ENCODE measurements at places on chromosomes 3 and 15.
A peak's percentile ranks its signal among the peaks of the same experiment; 100 is the strongest.

GRCh38 chr3:111676211-111677006 is 81.3 kb upstream of the ZBED2 start:
- no peak for DNase-seq

DNA sequence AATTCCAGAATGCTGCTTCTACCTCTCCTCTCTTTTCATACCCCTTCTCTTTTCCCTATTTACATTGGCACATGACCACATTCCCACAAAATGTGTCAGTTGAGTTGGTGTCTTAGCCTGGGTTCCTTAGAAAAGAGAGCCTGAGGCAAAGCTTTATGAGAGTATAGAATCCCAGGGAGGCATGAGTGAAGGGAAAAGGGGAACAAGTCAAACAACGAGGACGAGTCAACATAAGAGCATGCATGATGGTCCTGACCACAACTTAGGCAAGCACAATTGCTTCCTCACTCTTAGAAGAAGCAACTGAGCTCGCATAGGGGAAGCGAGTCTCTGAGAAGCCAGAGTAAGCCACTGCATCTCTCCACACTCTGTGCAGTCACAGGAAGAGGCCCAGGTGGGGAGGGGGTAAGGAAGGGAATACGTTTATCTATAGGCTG is 15.4 kb upstream of the ZNF774 start:
- peak; percentile 14 for DNase-seq

DNA sequence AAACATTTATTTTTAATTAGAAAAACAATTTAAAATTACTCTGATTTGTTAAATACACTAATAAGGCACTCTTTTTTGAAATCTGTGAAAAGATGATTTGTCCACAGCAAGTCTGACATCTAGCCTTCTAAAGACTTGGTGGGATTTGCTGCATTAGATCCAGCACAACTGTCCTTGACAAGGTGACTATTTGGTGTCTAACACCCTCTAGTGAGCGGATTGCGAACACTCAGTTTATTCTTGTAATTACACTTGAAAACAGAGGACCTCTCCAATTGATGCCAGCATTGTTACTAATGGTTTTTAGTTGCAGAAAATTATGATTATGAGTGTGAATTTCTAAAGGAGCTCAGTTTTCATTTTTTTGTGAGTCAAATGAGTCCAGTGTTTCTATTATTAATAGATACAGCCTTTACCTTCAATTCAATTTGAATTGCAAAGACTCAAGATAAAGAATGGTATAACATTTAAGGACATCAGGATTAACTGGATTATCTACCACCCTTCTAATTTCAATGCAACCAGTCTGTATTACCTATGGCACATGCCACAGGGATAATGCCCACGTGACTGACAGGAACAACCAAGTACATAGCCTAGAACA is 29.7 kb upstream of the STRIT1 start:
- DNase-seq = peak; percentile 90

DNA sequence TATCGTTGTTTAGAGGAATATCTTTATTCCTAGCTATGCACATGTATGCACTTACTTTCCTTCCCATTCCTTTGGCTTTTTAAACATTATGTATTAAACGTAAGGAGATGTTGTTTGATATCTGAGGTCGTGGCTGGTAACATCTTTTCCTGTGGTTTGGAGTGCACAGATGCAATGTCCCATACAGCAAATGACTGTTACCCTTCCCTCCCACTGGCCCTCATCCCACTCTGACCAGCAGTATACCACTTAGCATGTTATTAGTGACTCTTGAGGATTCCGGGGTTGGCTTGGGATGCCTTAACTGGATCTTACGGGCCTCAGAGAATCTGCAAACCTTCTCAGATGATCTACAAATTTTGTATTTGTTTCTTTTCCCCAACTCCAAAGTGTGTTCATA is 34.5 kb downstream of the TGFBR2 start:
- DNase-seq = peak; percentile 78

DNA sequence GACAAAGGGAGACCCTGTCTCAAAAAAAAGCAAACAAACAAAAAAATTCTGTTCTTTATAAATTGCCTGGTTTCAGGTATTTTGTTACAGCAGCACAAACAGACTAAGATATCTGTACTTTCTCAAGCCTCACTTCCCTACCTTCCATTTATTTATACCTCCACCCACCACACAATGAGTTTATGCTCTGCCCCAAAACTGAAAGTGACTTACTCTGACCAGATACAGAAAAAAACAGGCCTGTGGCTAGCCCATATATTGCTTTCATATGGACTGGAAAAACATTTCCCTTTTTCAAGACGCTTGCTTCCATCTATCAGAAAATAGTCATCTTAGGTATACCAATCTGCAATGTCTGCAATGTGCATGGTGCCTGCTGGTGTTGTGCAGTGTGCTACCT is 8.7 kb upstream of the GPD1L start:
- DNase-seq = no peak
